Stimulated activated CD8-positive, alpha-beta memory T cell treated with anti-CD3 and anti-CD28 coated beads, Interleukin-2, amount 100 ng/mL, for 48 hours (primary cell): ENCODE measurements at places on chromosomes 2 and 18.

- no peak for DNase-seq
Observed at GRCh38 chr2:106011380-106011779, 182.7 kb downstream of the UXS1 start.

- DNase-seq, result no peak
Observed at GRCh38 chr2:150679456-150680120, 192.1 kb upstream of the RND3 start.

DNA sequence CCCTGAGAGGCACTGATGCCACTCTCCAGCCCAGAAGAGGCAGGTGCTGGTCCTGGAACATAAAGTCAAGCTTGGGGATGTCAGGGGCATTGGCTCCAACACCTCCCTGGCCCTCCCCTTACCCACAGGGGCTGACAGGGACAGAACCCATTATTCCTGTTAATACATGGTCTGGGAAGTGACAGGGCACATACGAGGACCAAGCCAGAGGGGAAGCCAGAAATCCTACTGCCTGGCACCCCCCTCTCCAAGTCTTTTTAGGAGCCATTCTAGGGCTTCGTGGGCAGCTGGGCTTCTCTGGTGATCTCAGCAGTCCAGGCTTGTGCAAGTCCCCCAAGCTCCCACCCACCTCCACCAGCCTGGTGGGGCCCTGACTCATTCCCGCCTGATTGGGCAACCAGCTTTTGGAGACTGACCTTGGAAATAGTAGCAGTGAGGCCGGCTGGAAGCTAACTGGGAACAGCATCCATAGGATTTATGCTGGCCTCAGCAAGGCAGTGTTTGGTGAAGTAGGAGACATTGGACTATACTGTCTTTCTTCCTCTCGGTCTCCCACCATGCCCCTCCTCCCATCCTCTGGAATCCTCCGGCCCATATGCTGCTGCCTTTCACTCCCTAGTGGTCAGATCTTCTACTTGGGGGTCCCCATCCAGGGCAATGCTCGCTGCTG lies 86.4 kb upstream of the HK2 start:
- no peak for DNase-seq

- DNase-seq, result no peak
Observed at GRCh38 chr2:171895786-171896185, 1.7 kb upstream of the SLC25A12 start.

GRCh38 chr2:31192396-31192795 lies 24.9 kb downstream of the CAPN14 start:
- no peak for DNase-seq

DNA sequence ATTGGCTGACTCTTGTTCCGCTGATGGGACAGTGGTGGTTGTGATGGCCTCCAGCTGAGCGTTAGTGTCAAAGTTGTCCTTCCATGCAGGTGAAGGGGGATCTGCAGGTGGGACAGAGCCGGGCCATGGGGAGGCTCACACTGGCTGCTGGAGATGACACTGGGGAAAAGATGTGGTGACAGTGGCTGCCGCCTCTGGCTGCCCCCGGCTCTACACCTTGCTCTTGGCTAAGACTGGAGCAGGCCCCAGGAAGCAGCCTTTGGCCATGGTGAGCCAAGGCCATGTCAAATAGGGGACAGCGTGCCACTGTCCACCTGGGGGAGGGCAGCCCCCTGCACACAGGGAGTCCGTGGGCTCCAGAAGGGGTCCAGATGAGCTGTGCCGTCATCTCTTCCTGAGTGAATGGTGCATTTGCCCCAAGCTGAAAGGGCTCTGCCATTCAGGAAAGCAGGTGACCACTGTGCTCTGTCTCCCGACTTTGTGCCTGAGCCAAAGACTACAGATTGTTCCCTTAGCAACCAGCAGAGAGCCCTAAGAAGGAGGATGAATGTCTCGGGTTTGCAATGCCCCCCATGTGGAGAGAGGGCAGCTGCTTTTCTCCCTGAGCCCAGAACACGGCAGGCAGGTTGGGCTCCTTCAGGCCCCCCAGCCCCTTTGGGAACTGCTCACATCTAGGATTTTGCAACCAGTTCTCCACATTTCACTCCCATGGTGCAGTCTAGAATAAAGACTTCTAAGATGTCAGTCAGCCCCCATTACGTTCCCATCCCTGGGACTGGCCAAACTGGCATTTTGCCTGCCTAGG lies 79.1 kb upstream of the BCL2L11 start:
- DNase-seq, result no peak
